ENCODE measurements at places on chromosomes 13 and 19.
A peak's percentile ranks its signal among the peaks of the same experiment; 100 is the strongest.

DNA sequence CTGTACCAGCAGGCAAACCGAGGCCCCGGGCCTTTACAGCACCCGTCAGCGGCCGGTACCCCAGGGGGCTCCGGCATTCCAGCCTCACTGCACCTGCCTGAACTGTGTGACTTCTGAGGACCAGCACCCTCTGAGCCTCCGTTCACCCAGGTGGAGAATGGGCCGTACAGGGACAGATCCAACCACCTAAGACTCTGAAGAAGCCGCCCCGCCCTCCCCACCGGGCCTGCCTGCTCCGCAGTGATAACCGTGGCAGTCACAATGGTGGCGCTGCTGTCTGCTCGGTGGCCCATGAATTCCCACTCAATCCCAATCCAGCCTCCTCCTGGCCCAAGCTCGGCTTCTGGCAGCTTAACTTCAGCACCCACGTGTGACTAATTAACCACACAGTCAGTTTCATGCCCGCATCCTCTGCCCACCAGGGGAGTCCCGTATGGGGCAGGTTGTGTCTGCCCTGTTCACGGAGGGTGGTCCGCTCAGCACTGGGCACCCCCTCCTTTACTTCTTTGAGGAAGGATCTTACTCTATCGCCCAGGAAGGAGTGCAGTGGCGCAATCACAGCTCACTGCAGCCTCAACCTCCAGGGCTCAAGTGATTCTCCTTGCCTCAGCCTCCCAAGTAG lies 3.4 kb downstream of the TCF3 start:
- no peak for DNase-seq

DNA sequence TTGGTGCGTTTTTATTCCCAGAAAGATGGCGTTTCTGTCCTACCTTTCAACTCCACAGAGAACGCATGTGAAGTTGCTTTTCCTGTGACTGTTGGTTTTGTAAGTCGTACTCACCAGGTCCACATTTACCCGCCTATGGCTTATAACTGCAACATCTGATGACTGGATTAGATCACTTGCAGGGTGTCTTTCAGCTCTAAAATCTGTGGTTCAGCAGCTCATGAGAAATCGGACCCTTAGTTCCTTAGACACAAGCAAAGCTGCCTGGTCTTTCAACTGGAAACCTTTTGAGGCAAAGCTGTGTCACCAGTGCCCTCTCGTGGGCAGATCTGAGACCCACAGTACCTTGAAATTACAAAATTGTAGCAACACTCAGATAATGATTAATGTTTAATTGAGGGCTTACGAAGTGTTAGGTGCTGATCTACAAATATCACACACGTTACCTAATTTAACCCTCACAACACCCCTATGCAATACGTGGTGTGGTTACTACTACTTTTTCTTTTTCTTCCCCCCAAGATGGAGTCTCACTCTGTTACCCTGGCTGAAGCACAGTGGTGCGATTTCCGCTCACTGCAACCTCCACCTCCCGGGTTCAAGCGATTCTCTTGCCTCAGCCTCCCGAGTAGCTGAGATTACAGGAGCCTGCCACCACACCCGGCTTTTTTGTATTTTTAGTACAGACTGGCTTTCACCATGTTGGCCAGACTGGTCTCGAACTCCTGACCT lies 65.4 kb downstream of the RUBCNL start:
- peak; percentile 64 for DNase-seq

- no peak for DNase-seq
Observed at GRCh38 chr13:79477968-79478367, 3.0 kb upstream of the NDFIP2 start.

DNA sequence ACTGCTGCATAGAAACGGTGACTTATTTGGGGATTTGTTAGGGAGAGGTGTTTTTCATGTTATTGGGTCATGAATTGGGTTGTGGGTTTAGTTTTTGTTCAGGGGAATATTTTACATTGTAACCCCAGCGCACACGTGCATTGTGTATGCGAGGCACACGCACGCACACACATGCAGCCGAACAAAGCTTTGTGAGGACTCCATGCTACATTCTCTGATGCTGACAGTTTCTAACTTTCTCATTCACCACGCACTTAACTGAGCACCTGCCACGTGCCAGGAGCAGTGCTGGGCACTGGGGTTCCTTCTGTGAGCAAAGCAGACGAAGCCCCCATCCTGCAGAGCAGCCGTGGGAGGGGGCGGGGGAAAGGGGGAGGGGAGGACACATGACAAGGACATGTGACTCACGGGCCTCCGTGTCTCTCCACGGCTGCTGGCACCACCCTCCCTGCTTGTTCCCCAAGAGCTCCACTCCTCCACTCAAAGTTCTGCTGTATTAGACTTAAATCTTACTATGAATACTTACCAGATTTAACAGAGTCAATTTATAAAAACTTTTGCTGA lies 55.6 kb downstream of the SLC7A9 start:
- no peak for DNase-seq

DNA sequence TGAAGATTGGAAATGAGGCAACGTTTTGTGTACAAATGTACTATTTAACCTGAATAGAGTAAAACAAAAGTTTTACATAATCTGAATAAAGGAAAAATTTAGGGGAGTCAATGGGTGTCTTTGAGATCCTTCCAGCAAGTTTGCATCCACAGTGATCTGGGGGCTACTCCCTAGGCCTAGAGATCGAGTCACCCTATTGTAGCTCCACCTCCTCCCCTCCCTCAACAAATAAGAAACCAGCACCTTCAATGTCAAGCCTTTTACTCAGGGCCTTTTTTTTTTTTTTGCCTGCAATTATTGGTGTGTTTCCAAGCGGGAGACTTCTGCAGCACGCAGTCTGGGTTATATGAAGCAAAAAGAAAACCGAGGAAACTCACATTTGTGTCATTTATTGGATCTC lies 16.3 kb upstream of the RAP2A start:
- no peak for DNase-seq

Data from astrocyte of the spinal cord (primary cell).